ENCODE measurements at places on chromosomes 2 and 18.

DNA sequence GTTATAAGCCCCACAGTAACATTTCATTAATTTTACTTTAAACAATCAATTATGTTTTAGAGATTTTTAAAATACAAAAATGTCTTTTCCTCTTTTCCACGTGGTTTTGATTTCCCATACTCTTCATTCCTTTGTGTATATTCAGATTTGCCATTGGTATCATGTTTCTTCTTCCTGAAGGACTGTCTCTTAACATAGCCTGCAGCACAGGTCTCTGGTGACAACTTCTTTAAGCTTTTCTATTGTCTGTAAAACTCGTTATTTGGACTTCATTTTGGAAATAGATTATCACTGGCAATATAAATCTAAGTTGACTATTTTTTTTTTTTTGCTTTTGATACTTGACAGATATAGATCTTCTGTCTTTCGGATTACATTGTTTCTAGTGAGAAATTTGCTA is 115.2 kb upstream of the KLHL29 start:
- DNase-seq = no peak

DNA sequence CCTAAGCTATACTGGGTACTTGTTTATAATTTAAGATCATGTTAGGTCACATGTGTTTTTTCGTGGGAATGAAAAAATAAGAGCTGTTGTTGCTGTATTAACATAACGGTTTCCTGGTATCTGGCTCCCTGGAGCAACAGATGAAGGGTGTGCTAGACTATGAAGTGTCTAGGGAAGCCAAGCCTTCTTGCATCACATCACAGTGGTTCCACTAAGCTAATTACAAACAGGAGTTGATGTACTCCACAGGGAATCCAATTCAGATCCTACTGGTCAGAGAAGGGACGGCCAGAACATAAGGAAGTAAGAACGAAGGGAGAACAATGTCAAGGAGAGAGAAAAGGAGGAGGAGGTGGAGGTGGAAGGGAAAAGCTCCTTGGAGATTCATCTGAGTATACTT is 193.0 kb upstream of the CYP26B1 start:
- no peak for DNase-seq

- DNase-seq = no peak
Measured at GRCh38 chr18:78101091-78101490, 851.4 kb downstream of the GALR1 start.

- no peak for DNase-seq
Measured at GRCh38 chr18:76860411-76860810, 38.1 kb downstream of the ZNF236 start.

DNA sequence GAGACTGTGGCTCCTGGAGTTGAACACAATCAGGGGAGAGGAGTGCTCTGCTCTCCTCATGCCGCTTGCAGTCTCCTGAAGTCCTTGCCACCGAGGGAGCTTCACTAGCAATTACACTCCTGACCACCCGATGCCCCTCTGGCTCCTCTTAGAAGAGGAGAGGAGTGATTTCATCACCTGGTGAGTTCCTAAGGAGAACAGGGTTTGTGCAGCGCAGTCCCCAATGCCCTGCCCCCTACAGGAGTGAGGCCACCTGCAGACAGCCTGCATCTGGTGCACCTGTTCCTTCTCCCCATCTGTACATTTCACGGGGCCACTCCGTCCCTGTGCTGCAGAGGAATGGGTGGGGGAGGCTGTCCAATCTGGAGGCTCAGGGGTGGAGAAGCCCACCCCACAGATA is 267.2 kb downstream of the HRH4 start:
- DNase-seq = no peak

DNA sequence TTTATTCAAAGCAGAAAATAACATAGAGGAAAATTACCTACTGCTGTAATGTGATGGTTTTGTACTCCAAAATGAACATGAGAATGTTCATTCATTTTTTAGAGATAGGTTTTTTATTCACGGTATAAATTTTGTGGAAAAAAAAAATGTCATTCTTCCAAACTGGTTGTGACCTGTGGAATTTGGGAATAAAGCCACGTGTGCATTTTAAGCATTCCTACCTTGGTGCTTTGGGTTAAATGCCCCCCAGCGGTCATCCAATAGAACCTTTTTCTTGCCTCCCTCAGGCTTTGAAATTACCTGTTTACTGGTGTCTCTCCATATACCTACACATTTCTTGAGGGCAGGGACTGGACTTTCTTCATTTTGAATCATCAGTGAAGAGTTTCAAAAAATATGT is 740.7 kb downstream of the DPP10 start:
- DNase-seq = no peak

DNA sequence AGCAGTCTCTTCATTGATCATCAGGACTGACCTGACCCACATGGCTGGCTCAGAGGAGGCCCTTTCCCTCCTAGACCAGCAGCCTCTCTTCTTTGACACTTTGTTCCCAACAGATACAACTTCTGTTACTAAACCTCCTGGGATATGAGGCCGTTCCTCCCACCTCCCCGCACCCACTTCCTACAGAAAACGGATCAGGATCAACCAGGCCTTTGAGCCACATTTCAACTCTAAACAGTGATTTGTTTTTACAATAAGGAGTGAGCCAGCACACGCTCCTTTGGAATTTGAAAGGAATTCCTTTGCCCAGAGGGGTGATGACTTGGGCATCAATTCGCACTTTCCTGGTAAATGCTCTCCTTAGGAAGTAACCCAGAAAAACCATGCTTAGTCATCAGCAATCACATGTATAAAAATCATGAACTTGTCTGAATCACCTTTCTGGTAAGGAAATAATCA is 180.4 kb downstream of the FAM124B start:
- no peak for DNase-seq

- no peak for DNase-seq
Measured at GRCh38 chr2:130767408-130767775, 12.1 kb downstream of the AMER3 start.

DNA sequence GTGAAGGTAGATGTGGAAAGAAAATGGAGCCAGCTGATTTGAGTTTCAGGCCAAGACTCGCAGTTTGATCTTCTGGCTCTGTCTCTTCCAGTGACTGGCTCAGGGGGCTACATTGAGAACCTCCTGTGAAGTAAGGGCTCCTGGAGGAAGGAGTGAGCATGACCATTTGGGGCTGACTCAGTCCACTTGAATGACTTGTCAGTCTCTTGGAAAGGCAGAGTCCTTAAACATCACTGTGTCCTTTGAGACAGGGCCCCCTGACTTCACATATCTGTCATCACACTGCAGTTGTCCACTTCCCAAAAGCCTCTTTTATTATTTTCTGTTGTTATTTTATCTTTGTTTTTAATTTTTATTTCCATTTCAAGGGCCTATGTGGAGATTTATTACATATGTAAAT is 204.6 kb upstream of the APCDD1 start:
- no peak for DNase-seq

- DNase-seq = no peak
Measured at GRCh38 chr2:160472839-160473251, 20.8 kb downstream of the RBMS1 start.

DNA sequence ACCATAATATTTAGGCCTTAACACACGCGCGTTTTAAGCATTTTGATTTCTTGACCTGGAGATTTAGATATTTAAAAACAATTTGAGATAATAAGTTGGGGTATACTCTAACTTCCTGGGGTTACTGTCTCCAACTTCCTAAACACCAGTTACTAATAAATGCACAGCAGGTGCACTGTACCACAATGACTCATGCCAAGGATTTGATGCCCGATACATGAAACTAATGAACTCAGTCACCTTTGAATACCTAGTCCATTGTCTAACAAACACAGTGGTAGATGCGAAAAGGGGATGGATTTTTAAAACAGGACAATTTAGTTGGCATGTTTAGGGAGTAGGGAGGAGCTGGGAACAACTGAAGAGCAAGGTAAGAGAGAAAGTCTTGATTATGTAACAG is 21.2 kb downstream of the CABYR start:
- DNase-seq = no peak

DNA sequence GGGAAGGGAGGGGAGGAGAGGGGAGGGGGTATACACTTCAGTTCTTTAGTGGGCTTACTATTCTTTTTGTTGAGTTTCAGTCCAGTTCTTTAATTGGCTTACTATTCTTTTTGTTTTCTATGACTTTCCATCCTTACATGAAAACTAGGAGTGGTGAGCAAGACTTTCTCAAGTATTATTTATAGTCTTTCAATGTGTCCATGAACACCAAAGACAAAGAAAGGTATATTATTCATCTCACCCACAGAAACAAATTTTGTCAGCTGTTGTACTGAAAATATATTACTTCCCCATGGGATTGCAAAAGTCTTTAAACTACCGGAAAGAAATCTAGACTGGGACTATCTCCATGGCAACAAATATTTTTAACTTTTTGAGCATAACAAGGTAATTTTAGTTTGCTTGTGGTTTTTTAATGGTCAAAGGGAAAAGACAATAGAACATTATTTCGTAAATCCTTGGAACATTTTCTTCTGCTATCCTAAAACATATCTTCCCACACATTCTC is 17.6 kb downstream of the ADAM17 start:
- no peak for DNase-seq

DNA sequence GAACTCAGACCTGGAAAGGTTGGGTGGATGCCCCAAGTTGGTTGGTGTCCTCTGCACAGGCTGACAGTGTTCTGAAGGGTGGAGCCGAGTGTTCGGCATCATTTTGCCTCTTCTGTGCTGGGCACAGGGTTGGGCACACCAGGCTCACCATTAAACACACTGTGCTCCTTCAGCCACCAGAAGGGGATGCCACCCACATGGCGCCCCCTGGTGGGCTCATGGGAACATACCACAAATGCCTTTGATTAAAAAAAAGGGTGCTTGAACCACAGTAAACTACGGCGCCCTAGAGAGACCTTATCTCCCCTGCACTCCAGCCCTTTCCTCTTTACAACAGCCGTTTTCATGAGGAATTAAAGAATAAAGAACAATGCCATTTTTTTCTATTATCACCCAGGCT is 89.4 kb downstream of the CELF4 start:
- peak; percentile 13 for DNase-seq

- DNase-seq = no peak
Measured at GRCh38 chr2:197908990-197909776, 104.8 kb downstream of the PLCL1 start.

- no peak for DNase-seq
Measured at GRCh38 chr2:25198209-25198525, 29.8 kb upstream of the POMC start.

GRCh38 chr2:216679658-216680024 is 15.7 kb downstream of the IGFBP5 start:
- DNase-seq = no peak

GRCh38 chr2:69911985-69912563 is 2.8 kb upstream of the MXD1 start:
- DNase-seq = peak; percentile 11

- no peak for DNase-seq
Measured at GRCh38 chr2:73999881-74000597, 15.3 kb downstream of the TET3 start.

GRCh38 chr2:205220559-205220958 is 461.7 kb upstream of the NRP2 start:
- DNase-seq = no peak

- no peak for DNase-seq
Measured at GRCh38 chr2:32484937-32485336, 128.1 kb downstream of the BIRC6 start.

DNA sequence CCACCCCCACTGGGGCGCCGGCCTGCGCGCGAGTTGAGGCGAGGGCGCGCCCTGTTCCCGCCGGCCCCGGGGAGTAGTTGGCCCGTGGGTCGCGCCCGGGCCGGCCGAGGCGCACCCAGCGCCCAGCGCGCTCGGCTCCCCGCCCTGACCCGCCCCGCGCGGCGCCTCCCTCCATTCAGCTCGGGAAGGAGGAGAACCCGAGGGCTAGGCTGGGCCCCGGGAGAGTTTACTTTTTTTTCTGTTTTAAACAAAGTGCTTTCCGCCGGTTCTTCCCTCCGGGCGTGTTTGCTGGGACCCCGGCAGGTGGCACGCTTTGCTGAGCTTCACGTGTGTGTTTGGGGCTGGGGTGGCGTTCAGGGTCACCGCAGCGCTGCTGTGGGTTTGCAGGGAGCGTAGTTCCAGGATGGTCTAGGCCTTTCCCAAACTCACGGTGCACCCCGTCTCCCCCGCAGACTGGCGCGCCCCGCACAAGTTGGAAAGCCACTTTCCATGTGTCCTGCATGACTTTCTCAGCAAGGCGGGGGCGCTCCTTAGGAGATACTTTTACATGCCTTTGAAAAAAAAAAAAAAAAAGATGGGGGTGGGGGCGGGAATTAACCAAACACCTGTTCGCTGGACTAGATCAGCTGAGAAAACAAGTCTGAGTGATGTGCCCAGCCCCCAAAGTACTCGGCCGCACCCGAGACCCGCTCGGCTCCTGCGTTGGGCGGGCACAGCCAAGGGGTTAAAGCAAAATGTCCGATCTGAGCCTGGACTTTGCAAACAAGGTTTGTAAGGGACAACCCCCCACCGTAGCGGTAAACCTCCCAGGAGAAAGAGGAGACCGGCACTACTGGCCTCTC is 825 bp downstream of the ITGA6 start:
- no peak for DNase-seq

Measured in SHP77 (cell line).